ENCODE measurements at places on chromosomes 2 and 18.

DNA sequence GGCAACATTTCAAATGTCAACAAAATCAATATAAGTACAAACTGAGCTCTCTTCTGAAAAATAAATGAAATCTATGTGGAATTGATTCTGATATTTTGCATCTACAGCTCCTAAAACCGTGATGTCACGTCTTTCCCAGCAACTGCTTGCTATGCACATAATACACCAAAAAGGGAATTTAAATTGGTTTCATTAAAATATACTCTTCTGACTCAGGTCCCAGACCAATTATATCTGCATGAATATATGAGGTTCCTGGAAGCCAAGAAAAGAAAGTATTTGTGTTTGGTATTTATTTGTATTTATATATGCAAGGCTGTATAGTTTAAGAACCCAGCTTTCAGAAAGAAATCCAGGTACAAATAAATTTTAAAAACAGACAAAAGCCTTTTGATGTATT, 1282.5 kb downstream of the SUCLG1 start:
- no peak for DNase-seq

GRCh38 chr2:56230156-56230555, 46.4 kb downstream of the CCDC85A start:
- DNase-seq, result no peak

DNA sequence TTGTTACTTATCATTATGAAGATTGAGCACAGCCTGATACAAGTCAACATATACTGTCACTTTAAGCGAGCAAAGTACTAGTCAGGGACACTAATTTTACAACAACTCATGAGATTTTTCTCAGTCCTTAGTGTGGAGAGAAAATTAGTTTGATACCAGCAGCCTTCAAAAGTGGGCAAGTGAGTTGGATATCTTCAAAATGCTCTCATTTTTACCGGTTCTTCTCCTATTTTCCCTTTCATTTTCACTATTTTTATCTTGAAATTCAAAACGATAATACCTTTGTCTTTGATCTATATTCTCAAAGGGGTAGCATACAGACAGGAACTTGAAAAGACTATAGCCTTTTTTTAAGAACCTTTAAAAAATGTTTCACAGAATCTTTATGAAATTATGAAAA, 52.0 kb upstream of the UBXN4 start:
- no peak for DNase-seq

- DNase-seq, result no peak
These were observed 14.6 kb downstream of the FBXO11 start for GRCh38 chr2:47891369-47892337.

- no peak for DNase-seq
These were observed 185.6 kb upstream of the COL3A1 start for GRCh38 chr2:188788621-188789020.

DNA sequence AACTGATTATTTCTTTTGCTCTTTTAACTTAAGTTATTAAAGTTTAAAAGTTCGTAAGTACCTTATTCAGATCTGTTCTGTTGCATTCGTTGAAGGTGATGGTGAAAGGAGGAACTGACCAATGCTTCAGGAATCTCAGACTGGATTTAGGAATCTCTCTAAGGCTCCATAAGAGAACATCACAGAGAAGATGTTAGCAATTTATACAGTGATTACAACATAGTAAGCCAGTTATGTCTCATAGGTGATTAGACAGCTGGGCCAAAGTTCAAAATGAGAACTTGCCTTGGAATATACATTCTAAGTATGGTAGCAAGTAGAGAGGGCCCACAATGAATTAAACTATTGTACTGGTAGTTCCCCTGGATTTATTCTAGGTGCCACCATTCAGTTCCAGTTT, 3.2 kb downstream of the MARS2 start:
- no peak for DNase-seq

GRCh38 chr2:110805894-110806452, 73.6 kb downstream of the ACOXL start:
- DNase-seq, result no peak

- DNase-seq, result no peak
These were observed 120.7 kb upstream of the CTAGE1 start for GRCh38 chr18:22538426-22538825.

- no peak for DNase-seq
These were observed 12.8 kb upstream of the GCG start for GRCh38 chr2:162164802-162165201.

DNA sequence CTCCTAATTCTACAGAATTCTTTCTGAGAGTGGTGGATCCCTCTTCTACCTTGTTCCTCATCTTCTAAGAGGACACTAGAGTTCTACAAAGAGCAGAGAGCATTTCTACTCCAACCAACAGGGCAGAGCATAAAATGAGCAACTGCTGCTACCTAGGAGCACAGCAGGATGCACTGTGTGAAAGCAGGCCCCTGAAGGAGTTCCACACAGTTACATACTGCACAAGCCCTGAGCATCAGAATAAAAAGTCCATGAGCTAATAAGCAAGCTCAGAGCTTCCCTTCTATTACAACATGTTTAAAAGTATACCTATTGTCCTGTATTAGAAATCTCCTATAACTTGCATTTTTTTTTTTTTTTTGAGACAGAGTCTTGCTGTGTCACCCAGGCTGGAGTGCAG, 8.4 kb downstream of the FHL2 start:
- no peak for DNase-seq

DNA sequence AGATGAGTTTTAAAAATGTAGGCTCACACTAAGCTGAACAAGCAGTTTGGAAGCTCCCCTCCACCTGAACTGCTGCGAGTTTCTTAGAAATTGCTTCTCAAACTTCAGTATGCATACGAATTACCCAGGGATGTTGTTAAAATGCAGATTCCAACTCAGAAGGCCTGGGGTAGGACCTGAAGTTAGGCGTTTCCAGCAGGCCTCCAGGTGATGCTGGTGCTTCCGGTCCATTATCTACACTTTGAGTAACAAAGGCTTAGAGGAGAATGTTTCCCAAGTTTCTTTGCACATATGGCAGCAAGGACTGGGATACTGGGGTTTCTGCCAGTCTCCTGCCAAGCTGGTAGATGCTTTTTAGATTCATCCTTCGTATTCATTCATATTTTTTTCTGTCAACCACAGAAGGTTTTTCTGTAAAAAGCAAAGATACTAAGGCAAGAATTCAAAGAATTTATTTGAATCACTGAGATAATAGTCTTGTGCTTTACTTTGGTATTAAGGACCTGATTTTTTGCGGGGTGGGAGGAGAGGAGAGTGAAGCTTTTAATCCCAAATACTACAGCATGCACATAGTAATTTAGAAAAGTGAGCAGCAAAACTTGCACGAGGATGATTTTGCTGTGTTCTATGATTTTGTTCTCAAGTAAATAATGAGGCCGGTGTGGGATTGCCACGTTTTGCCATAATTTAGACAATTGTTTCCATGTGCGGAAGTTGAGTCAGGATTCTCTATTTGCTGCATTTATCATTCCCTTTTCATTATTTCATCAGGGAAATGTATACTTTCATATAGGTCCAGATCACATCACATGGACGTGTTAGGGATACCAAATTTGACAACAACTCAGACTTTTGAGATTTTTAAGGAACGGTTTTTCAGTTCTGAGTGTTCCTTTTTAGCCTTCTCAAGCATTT, 137.6 kb upstream of the SPATS2L start:
- no peak for DNase-seq

GRCh38 chr2:53559302-53559966, 208.2 kb upstream of the CHAC2 start:
- DNase-seq, result no peak

- DNase-seq, result no peak
These were observed 20.3 kb downstream of the KCNK3 start for GRCh38 chr2:26712486-26713465.

DNA sequence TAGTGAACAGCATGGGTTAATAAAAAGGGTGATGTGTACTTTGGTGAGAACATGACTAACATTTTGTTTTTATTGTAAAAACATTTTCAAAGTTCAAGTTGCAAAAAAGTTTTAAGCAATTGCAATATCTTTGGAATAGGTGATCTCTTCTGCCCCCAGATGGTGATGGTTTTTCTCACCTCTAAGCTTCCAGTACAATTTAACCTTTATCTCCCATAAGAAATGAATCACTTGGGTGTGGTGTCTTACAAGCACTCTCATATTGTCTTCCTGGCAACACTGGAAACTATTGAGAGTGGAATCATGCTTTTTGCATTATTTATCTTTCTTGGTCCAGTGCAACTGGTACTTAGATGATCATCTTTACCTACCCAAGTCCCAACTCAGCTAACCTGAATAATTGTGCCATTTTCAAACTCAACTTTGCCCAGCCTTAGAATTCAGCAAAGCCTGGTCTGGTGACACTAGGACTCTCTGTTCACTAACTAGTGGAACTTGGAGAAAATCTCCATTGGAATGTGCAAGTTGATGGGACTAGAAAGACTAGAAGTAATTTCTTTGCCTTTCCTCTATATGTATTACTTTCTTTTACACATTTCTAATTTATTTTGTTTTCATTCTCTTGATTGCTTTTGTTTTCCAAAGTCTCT, 964.7 kb upstream of the ZEB2 start:
- no peak for DNase-seq

DNA sequence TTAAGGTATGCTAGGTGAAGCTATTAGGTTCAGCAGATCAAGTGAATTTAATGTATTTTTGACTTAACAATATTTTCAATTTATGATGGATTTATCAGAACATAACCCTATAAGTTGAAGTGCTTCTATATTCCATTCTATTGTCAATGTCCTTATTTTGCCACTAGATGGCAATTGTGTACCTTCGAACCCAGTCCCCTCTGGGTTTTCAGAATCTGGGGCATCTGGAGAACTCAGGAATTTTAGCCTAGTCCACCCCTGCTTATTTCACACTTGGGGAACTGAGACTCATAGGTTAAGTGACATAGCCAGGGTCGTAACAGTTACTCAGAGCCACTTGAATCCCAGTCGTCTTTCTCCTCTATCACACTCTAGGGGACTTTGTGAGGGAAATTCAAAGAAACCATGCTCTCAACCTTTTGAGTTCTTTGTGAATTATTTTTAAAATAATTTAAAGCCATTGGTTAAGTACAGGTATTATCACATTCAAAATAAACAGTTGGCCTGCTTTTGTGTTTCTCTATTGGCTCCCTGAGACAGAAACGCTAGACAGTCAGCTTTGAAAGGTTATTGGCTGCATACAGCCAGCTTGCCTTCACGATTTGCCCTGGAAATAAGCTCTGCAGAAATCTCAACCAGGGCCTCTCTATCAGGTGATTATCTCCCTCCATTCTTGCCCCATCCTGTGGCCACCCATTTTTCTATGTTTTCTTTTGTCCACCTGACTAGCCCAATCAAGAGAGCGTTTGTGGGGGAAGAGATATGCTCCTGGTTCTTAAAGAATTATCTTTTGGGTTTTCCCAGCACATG, 145.0 kb downstream of the TTC27 start:
- DNase-seq, result peak; percentile 67

DNA sequence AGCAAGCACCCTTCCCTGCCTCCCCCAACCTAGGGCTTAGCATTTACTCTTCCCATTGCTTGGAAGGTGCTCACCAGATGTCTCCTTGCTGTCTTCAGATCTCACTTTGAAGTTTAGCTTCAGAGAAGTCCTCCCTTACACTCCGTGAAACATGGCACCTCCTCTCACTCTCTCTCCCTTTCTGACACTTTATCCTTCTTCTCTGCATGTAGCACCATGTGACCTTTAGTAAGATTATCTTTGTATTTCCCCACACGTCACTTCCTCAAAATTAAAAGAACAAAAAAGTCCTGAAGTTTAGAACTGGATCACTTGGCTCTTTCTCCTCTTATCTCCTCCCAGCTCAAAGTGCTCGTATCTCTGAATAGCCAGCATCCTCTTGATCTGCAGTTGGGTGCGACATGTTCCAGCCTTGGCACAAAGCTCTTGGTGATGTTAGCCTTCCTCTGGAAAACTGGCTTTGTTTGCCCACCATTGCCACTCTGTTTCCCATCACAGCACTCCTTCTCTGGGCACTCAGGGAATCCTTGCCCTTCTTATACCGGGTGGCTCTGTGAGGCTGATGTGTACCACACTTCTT, 40.6 kb upstream of the EPAS1 start:
- DNase-seq, result no peak

- no peak for DNase-seq
These were observed 21.2 kb downstream of the MRPL33 start for GRCh38 chr2:27792759-27793158.

- DNase-seq, result no peak
These were observed 5.6 kb upstream of the SERPINB11 start for GRCh38 chr18:63697097-63697660.

DNA sequence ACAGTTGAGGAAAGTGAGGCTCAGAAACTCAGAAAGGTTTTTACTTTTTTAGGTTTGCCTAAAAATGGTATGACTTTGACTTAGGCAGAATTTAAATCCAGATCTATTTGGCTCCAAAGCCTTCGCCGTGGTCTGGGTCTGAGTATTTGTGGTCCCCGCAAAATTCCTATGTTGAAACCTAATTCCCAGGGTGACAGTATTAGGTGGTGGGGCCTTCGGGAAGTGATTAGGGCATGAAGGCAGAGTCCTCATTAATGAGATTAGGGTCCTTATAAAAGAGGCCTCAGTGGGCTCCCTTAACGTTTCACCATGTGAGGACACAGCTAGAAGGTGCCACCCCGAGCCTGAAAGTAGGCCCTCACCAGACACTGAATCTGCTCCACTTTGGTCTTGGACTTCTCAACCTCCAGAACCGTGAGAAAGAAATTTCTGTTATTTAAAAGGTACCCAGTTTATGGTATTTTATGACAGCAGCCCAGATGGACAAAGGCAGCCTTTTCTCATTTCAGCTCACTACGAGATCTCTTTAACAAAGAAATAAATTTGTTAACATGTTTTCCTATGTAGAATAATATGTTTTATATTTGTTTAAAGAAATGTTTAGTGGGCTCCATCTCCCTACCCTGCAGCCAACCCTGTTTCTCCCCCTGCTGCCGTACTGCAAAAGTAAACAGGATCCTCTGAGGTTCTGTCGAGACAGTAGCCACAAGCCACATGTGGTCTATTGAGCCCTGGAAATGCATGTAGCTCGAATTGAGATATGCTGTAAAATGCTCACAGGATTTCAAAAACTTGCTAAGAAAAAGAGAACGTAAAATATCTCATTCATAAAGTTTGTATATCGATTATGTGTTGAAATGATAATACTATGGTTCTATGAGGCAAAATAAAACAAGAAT, 80.6 kb downstream of the MOGAT1 start:
- no peak for DNase-seq

GRCh38 chr2:218448934-218449333, 30.0 kb downstream of the VIL1 start:
- DNase-seq, result peak; percentile 10

DNA sequence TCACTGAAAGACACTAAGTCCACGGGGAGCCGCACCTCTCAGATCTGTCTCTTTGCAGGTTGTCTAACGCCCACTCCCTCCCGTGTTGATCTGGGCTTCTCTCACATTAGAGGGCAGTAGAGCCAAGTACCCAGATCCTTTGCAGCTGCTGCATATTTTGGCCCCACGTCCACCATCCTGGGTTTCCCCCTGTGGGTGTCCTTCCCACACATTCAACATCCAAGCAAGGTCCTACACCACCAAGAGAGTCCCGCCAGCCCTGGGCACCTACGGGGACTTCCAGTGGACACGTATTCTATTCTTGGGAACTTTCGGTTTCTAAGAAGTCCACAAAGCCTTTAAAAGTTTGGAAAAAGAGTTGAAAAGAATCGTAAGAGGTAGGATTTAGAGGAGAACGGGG, 116.6 kb downstream of the ATL2 start:
- no peak for DNase-seq
